HCT116 (cell line): ENCODE measurements at places on chromosomes 1 and 21.
A peak's percentile ranks its signal among the peaks of the same experiment; 100 is the strongest.

- DNase-seq = no peak
Observed at GRCh38 chr1:32925403-32926162, 24.4 kb upstream of the TMEM54 start.

DNA sequence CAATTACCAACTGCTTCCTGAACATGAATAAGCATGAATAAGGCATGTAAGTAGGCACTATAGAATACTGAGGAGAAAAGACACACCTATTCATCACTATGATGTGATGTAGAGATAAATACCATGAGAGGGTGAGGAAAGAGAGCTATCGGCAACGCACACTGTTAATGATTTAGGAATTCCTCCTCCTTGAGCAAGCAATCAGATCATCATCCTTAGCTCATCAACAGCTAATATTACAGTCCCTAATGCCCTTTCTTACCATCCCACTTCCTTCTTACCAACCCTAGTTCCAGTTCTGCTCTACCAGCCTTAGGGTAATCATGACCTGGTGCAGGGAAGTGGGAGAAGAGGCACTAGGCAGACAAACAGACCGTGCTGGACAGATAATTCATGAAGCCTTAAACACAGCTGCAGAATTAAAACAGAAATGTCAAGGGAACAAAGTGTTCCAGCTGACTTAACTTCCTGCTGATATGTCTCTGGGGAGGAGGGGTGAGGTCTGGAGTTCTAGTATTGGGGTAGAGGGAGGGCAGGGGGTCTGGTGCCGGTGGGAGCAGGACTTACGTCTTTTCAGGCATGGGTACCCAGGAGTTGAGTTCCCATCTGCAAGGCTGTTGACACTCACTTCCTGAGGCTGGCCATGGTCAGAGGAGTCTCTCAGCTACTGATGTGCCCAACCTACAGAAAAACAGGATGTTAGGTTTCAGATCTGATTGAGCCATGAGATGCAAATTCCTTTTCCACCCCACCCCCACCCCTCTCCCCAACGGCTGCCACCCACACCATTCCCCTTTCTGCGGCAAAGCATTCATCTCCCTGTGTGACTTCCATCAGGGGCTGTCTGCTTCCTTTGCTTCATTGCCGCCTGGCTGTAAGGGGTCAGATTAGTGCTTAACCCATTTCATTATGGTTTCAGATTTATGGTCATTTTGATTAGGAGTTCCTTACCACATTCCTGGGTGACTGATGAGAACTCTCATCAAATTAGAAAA is 12.6 kb upstream of the RCSD1 start:
- no peak for DNase-seq

DNA sequence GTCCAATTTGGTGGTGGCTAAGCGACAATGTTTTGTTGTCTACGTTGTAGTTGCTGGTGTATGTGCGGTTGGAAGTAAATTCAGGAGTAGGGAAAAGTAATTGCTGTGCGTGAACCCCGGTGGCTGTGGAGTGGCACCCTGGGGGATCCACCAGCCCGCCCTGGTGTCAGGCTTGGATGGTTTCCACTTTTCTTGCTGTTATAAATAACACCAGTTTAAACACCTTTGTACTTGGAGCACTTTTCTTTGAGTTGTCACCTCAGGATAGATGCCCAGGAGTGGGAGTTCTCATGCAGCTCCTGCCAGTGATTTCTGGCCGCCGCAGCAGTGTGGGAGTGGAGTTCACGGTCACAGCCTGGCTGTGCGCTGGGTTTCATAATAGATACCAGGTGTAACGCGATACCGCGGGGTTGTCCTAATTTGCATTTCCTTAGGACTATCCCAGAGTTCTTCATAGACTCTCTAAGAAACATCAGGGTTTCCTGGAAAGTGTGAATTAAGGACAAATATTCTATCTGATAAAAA is 12.8 kb upstream of the TMEM200B start:
- DNase-seq = no peak

GRCh38 chr1:187070076-187070475 is 241.3 kb downstream of the PLA2G4A start:
- no peak for DNase-seq

- DNase-seq = no peak
Observed at GRCh38 chr1:42951588-42951987, 7.1 kb downstream of the SLC2A1 start.

- no peak for DNase-seq
Observed at GRCh38 chr1:13775459-13775858, 75.5 kb downstream of the PRDM2 start.

DNA sequence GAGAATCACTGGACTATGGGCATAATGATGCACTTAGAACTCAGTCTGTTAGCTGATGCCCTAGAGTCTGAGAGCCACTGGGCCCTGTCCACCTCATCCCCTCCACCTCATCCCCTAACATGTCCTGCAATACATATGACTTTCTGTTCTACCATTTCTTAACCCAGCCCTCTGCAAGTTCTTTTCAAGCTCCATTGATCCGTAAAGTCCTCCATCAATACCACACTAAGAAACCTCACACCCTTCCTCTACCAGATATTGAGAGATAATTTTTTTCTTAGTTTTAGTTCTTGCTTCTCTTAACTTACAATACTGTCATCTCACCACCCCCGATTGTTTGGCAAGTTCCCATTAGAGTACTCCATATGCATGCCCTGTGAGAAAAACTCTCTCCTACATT is 22.1 kb downstream of the FCRL4 start:
- DNase-seq = no peak

- DNase-seq = no peak
Observed at GRCh38 chr1:14745789-14746188, 147.3 kb downstream of the KAZN start.

DNA sequence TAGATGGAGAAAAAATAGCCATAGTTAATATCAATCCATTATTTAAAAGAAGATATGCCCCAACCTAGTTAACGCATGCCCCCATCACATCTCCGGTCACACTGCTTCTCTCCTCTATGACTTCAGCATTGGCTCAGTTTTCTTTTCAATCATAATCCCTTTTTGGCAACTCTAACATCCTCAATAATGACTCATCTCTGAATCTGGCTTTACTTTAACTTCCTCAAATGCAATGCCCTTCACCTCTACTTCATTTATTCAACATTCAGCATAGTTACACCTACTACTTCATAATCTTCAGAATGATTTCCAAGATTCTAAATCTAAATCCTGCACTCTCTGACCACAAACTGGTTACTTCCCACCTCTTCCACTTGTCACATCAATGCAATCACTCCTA is 417.3 kb downstream of the USH2A start:
- DNase-seq = no peak

DNA sequence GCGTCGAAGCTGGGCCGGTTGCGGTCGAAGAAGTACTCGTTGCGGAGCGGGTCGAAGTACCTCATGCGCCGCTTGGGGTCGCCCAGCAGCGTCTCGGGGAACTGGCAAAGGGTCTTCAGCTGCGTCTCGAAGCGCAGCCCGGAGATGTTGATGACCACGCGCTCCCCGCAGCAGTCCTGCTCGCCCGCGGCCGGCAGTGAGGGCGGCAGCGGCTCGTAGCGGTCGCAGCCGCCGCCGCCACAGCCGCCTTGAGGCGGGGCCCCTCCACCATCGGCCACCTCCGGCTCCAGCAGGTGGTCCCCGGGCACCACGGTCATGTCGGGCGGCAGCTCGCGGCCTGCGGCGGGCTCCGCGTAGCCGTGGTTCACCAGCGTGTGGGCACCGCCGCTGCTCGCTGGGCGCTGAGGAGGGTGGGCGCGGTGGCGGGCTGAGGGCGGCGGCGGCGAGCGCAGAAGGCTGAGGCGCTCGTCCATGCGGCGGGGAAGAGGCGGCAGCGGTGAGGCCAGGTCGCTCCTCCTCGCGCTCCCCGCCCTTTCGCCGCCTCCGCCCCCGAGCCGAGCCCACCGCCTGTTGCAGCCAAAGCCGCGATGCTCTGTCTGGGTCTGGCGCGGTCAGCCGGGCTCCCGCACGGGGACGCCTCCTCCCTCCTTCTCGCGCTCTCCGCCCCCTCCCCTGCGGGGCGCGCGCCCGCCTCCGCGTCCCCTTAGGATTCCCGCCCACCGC is at the start of gene KCNA3:
Gene KCNA3 (minus strand): TSS at position 604 of the 723 bp plus-strand sequence. CDS start 131 bp downstream, at position 473.
- DNase-seq = no peak

DNA sequence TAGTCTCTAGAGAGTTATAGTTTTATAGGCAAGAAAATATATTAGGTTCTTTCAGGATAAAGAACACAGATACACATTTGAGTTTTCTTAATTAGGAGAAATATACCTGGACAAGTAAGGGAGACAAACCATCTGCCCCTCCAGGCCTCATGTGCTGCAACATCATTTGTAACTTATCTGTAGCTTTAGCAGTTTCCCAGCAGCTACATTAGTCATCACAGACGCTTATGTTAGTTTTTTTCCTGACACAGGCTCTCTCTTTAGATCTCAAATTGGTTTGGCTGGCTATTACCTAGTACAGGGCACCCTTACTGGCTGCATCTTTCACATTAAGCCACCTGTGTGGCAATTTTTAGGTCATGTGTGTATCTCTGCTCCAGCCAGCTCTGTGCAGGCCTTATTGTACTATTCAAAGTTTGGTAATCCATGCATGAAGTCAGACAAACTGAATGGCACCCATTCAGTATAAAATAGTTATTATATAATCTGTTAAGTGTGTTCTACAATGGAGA is 25.9 kb downstream of the GNPAT start:
- no peak for DNase-seq

DNA sequence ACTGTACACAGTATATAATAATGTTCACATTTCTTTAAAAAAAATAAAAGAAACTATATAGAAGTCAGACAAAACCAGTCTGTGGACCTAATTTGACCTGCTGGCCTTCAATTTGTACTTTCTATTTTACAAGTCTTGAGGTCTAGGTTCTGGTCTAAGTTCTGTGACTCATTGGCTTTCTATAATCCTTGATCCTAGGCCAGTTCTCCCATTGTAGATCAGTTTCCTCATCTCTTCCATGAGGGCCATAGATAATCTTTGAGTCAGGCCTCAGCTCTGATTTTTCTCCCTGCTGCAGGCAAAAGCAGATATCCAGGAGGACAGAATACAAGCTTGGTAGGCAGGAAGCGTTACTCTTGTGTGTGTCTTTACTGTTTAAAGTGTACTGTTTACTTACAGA is 603.7 kb upstream of the CAMK1G start:
- no peak for DNase-seq

DNA sequence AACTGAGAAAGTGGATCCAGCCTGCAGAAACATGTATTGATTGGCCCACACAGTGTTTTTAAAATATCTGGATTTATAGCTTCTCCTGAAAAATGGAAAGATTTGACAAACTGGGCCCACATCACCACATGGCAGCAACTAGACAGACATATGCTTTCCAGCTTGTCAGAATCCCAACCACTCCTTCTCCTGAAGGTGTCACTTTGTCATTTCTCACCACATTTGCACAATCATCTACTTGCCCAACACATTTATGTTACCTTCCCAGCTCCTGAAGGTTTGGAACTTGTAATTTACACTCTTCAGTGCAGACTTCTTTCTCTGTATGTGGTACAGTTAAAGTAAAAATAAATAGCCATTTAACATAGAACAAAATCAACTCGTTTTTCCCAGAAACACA is 126.1 kb upstream of the KIAA1614 start:
- DNase-seq = no peak

DNA sequence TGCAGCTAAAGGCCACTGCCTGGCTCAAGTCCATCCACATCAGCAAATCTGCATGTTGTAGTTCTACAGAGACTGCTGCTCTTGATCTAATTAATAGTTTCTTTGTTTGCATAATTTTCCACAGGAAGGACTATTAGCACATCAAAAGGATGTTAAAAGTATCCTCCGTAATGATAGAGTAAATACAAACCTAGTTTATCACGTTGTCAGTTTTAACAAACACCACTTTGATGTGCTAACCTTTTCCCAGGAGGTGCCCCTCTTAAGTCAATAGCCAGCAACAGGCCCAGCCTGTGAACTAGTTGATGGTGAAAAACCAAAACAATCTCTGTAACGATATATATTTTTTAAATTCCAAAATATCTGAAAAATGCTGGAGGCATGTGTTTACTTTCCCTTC is 64.2 kb upstream of the SLC22A15 start:
- no peak for DNase-seq

GRCh38 chr1:62810420-62811274 is 26.7 kb downstream of the ATG4C start:
- DNase-seq = no peak

GRCh38 chr1:202105571-202106339 is 17.0 kb upstream of the GPR37L1 start:
- DNase-seq = peak; percentile 88

DNA sequence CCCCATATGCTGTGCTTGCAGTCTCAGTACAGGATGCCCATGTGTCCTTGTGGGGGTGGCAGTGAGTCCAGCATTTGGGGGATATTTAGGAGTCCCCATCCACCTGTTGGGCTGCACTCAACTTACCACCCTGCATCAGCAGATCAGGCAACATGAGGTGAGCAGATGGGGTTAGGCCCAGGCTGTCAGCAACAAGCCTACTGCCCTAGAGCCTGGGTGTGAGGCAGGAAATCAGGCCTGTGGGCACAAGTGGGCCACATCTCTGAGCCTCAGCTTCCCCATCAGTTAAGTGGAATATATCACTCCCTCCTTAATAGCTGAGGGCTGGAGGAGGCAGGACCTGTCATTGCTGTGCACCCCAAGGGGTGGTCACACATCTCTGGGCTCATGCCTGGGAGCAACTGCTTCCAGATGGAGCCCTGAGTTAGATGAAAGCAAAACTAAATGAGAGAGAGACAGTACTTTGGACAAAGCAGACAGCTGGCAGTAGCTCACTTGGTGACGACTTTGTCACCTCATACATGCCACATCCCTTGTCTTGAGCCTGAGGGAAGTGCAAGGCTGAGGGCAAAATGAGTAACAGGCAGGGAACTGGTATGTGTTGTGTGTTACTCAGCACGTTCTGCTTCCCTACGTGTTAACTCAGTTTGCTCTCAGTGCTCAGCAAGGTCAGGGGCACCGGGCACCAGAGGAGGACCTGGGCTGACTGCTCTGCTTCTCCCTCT is 48.4 kb downstream of the TRIM11 start:
- DNase-seq = no peak

DNA sequence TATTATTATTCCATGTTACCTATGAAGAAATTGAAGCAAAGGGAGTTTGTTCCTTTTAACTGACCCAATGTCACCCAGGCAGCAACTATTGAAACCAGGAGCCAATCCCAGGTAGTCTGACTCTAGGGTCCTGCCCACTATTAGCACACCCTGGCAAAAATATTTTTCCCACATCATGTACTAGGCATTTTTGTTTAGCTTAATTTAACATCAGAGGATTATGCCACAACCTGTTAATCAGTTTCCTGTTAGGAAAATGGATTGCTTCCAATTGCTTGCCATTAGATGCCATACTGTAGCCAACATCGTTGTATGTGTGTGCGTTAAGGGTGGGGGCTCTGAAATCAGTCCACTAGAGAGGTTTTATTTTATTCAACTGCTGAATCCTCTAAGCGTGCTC is 281.1 kb downstream of the DNM3 start:
- no peak for DNase-seq

- no peak for DNase-seq
Observed at GRCh38 chr1:203324105-203325025, 19.0 kb downstream of the BTG2 start.

- DNase-seq = no peak
Observed at GRCh38 chr1:13832536-13832935, 132.5 kb downstream of the PRDM2 start.
